ENCODE measurements at places on chromosomes 2 and 18. TPM values are rescaled to one million over a fixed set of nuclear protein-coding genes. Genes with fewer than 3 reads are reported as not detected.

Gene ACVR1C
- 0.26 TPM for total RNA-seq

Gene TMEM37
- total RNA-seq, result not detected

Gene RPRM
- not detected for total RNA-seq

Gene CHRNA1
- total RNA-seq, result not detected

Gene NYAP2
- total RNA-seq, result not detected

Gene ASIC4
- 0.53 TPM for total RNA-seq

Gene CFC1
- not detected for total RNA-seq

Gene COL4A4
- total RNA-seq, result 0.13 TPM

Gene RETSAT
- 95.4 TPM for total RNA-seq

Gene NTSR2
- not detected for total RNA-seq

Gene TAF1B
- total RNA-seq, result 28.7 TPM

Gene SGPP2
- total RNA-seq, result 9.7 TPM

Gene IGFBP2
- 41.1 TPM for total RNA-seq

Gene RNU2-63P
- 26.9 TPM for total RNA-seq

Gene STK17B
- total RNA-seq, result 44.2 TPM

Gene MARCHF4
- not detected for total RNA-seq

Gene INPP1
- total RNA-seq, result 7.9 TPM

Gene MPP4
- total RNA-seq, result 0.13 TPM

Gene PPP1R1C
- 2.1 TPM for total RNA-seq

Gene SUCLG1
- 27.9 TPM for total RNA-seq

Gene ADGRF3
- not detected for total RNA-seq

Gene MALL
- 33.7 TPM for total RNA-seq

Gene KCNG2
- not detected for total RNA-seq

Gene AKAIN1
- not detected for total RNA-seq

Gene RSAD2
- 0.53 TPM for total RNA-seq

Gene SLC19A3
- not detected for total RNA-seq
